Dorsolateral prefrontal cortex (tissue), 122 donors: ENCODE measurements at places on chromosomes 1 and 21.

- peak; percentile 64 for DNase-seq
These were observed 11.1 kb upstream of the C1orf174 start for GRCh38 chr1:3910857-3911845.

- DNase-seq, result no peak
These were observed 55.2 kb downstream of the ATP1B1 start for GRCh38 chr1:169161496-169162194.

- no peak for DNase-seq
These were observed 1.3 kb downstream of the ARHGAP29 start for GRCh38 chr1:94236013-94236491.

DNA sequence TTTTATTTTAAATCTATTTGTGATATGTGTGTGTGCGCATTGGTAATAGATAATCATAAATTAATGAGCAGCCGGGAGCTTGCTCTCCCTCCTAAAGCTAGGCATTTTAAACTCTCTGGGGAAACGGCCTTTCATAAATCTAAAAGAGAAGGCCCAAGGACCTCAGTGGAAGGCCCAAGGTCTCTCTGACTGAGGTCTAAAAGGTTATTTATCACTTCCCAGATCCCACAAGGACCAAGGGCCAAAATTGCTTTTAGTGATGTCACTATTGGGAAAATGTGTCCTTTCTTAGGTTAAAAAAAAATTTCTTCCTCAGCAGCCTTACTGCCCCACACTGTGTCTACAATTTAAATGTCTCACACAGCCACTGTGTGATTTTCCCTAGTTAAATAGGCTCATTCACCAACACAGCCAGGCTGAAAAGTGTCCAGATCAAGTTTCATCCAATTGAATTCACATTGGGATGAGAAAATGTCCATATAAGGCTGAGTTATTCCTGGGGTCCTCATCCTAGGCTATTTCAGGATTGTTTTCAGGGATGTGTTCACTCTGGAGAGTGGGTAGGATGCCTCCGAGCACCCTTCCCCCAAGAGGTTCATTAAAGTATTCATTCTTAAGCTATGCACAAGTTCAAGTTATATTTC is 46.1 kb downstream of the SLC44A3 start:
- DNase-seq, result no peak

GRCh38 chr1:22959545-22960360 is 12.9 kb downstream of the LACTBL1 start:
- DNase-seq, result no peak

- no peak for DNase-seq
These were observed 8.3 kb upstream of the KCNE1 start for GRCh38 chr21:34520281-34520680.

DNA sequence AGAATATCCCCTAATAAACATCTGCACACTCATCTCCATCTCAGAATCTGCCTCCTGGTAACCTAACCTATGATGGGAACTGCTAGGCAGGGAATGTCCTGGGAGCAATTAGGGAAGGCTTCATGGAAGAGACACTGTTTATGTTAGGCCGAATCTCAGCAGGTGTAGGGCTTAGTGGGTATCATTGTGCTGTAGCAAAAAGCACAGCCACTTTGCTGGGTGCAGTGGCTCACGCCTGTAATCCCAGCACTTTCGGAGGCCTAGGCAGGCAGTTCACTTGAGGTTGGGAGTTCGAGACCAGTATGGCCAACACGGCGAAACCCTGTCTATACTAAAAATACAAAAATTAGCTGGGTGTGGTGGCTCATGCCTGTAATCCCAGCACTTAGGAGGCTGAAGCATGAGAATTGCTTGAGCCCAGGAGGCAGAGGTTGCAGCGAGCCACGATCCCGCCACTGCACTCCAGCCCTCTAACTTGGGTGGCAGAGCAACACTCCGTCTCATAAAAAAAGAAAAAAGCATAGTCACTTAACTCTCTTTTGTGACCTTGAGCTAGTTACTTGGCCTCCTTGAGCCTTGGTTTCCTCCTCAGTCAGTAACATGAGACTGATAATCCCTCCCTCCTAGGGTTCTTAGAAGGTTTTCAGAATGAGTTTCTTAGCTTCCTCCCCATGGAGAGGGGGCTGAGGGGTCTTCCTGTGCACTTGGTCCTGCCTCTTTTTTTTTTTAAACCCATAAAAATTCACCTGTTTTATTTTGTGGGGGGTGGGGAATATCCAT is 3.5 kb downstream of the RAB42 start:
- no peak for DNase-seq

- DNase-seq, result no peak
These were observed 162.8 kb downstream of the FASLG start for GRCh38 chr1:172821609-172822274.

DNA sequence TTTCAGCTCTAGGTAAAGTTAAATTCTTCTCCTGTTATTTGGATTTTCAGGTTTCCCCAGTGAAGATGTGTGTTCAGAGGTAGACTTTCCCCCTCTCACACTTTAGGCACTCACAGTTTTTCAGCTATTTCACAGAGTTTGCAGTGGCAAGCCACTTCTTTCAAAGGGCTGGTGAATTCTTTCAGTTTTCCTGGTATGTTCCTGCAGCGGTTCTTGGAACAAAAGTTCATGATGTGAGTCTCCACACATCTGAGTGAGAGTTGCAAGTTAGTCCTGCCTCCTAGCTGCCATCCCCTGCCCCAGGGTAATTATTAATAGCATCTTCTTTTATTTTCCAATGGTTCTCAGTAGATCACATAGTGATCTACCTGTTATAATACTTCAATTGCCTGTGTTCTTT is 27.3 kb upstream of the CD84 start:
- DNase-seq, result no peak

DNA sequence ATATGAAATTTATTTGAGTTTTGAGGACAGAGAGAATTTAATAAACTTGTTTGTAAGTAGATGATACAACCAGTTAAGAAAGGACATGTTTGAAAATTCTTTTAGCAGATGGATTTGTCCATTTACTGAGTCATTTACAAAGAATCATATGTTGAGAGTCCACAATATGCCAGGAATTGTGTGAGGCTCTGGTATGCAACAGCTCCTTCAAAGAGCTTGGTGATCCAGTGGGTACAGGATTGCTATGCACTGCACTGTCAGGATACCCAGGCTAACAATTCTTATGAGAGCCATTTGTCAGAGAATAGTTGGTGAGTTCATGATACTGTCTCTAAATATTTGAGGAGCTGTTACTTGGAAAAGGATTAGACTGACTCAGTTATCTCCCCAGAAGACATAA is 11.0 kb downstream of the DNM3 start:
- no peak for DNase-seq

- no peak for DNase-seq
These were observed at the start of gene PDZK1 for GRCh38 chr1:145707183-145707867. Gene PDZK1 (minus strand): TSS chr1:145707368. CDS start chr1:145688021, 19,347 bp downstream.

DNA sequence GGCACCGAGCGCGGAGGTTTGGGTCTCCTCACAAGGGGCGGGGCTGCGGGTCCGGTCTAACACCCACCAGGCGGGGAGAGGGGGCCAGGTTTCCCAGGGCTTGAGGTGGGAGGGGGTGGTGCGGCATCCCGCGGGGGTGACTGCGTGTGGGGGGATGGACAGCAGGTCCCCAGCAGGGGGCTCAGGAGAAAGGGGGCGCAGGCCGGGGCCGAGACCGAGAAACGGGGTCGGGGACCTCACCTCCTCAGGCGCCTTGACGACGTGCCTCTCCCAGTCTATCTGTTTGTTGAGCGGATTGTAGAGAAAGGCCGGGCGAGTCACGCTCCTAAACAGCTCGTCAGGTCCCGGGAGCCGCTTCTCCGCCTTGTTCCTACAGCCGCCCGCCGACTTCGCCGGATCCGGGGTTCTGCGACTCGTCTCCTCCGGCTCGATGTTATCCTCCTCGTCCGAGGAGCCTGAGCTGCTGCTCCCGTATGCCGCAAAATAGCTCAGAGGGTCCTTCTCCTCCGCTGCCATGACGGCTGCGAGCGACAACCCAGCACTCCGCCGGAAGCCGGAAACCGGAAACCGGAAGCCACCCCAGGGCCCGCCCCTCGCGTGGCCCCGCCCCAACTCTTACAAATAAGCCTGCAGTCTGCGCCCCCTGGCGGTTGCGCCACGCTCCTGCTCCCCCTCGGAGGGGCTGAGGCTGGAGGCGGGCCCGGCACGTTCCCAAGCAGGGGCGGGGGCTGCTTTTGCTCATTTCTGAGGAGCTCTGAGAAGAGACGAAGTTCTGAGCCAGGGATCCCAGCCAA is at the start of gene C1orf52:
Gene C1orf52 (minus strand): TSS at position 545 of the 794 bp plus-strand sequence. CDS start 29 bp downstream, at position 516.
- peak; percentile 95 for DNase-seq

DNA sequence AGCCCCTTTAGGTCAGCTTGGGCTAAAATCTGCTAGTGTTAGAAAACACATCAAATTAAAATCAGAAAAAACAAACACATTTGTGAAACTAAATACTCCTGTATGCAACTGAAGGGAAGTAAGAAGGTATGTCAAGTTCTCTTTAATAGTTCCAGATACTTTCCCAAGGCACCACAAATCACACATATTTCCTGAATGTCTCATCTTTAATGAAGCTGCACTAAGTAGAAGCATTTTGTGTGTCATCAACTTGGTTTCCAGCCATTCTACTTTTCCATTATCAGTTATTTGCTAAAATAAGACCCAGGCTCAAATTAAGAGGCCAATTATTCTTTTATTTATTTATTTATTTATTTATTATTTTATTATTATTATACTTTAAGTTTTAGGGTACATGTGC is 34.7 kb downstream of the CRB1 start:
- DNase-seq, result no peak

DNA sequence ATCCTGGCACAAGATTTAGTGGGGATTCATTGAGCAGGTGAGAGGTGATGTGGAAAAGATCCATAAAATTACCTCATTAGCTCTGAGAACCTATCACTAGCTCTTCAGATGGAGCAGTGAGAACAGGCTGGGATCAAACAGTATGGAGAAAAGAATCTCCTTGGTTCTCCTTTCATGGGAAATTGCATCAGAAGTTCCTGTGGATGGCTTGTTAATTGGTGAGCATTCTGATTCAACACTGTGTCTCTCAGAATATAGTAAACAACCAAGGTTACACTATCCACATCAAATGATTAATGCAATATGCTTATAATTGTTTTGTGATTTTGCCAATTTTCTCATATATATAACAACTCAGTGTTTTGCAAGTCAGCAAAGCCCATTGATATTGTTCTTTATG is 8.3 kb upstream of the CD55 start:
- no peak for DNase-seq
